Mononuclear cell (primary cell): ENCODE measurements at places on chromosomes 1 and 21. TPM values are rescaled to one million over a fixed set of nuclear protein-coding genes. Genes with fewer than 3 reads are reported as not detected.

RORC gene
- 1.7 TPM for total RNA-seq

VCAM1 gene
- 0.42 TPM for total RNA-seq

DNAJC28 gene
- not detected for total RNA-seq

SERPINC1 gene
- total RNA-seq = 0.10 TPM

PLCH2 gene
- total RNA-seq = 4.7 TPM

CCDC185 gene
- not detected for total RNA-seq

S100A7 gene
- total RNA-seq = not detected

C1orf174 gene
- total RNA-seq = 21.0 TPM

SPRR5 gene
- not detected for total RNA-seq

OLFML2B gene
- 0.10 TPM for total RNA-seq

INKA2 gene
- 1.2 TPM for total RNA-seq

TP73 gene
- not detected for total RNA-seq

FMO5 gene
- 3.5 TPM for total RNA-seq

LAD1 gene
- not detected for total RNA-seq

CFAP45 gene
- total RNA-seq = 2.4 TPM

SLC25A34 gene
- total RNA-seq = 1.0 TPM

OR2L8 gene
- total RNA-seq = 0.31 TPM

SYCP1 gene
- not detected for total RNA-seq

CELSR2 gene
- total RNA-seq = 1.4 TPM

COX20 gene
- total RNA-seq = 19.7 TPM

OR2T29 gene
- total RNA-seq = not detected

FYB2 gene
- total RNA-seq = not detected

TAS1R3 gene
- total RNA-seq = 0.94 TPM

GPR25 gene
- 0.84 TPM for total RNA-seq

KCNE2 gene
- total RNA-seq = not detected

RAB3B gene
- total RNA-seq = under 0.01 TPM

DNM3 gene
- 20.5 TPM for total RNA-seq

SSU72 gene
- total RNA-seq = 47.9 TPM

PGLYRP4 gene
- not detected for total RNA-seq

P3H1 gene
- 12.7 TPM for total RNA-seq

GLUL gene
- total RNA-seq = 417 TPM

CCDC181 gene
- not detected for total RNA-seq
